ENCODE measurements at places on chromosomes 16 and 17. TPM values are rescaled to one million over a fixed set of nuclear protein-coding genes. Genes with fewer than 3 reads are reported as not detected.

DNA sequence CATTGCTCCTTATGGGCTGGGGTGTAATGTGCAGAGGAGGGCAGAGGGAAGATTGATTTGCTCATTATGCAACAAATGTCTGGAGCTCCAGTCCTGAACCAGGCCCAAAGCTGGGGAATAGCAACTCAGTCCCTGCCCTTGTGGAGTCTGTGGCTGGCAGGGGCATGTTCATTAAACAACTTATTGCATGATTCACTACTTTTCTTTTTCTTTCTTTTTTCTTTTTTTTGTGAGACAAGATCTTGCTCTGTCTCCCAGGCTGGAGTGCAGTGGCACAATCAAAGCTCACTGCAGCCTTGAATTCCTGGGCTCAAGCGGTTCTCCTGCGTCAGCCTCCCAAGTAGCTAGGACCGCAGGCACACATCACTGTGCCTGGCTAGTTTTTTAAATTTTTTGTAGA, 23.1 kb downstream of the MSI2 start:
- no peak for DNase-seq

DNA sequence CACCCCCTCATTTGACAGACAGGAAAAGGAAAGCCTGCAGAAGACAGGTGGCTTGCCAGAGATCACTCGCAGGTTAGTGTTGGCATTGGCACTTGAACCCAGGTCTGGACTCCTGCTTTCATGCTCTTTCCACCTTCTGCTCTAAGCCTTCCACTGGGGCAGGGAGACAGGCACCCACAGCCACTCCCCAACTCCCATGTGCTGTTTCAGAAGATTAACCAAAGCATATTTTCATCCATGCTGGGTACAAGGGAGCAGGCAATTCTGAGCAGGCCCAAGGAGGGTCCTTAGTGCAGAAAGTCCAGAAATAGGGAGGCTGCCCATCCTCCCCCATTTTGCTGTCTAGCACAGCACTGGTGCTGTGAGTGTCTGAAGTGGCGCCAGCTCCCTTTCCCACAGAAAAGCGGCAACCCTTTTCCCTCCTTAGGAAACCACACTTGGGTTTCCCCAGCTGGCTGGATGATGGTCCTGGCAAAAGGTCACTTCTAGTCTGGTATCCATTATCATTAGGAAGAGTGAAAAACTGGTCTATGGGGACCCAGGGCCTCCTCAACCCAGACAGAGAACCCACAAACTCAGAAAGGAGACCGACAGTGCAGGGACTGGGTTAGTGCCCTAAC, 2.0 kb upstream of the CAVIN1 start:
- DNase-seq, result peak; percentile 65

- no peak for DNase-seq
Observed at GRCh38 chr16:23368469-23368868, 66.4 kb downstream of the SCNN1B start.

DNA sequence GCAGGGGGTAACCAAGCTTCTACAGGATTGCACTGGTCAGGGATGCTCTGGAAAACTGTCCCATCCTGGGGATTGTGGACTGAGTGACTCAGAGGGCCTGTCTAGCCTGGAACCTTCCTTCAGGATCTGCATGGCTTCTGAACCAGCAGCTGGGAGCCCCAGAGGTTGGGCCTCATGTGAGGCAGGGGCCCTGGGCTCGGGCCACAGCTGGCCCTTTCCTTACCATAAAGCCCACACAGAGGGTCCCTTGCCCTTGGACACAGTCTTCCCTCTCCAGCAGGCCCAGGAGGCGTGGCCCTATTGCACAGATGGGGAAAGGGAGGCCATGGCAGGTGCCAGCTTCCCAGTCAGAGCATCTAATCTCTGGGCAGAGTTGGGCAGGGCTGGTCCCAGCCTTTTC, 30.5 kb downstream of the ADCY7 start:
- DNase-seq, result no peak

- no peak for DNase-seq
Observed at GRCh38 chr17:10993126-10993525, 155.2 kb upstream of the PIRT start.

GRCh38 chr16:2019518-2019920, at the start of gene NPW:
NPW (plus strand) TSS chr16:2019785.
- no peak for DNase-seq

GRCh38 chr17:57440522-57441269, 184.4 kb downstream of the MSI2 start:
- DNase-seq, result peak; percentile 90

- DNase-seq, result no peak
Observed at GRCh38 chr17:79917902-79918484, 78.8 kb upstream of the CBX4 start.

- DNase-seq, result no peak
Observed at GRCh38 chr16:28161626-28162025, 50.1 kb downstream of the XPO6 start.

- no peak for DNase-seq
Observed at GRCh38 chr16:1089439-1089821, 6.6 kb downstream of the C1QTNF8 start.

- DNase-seq, result no peak
Observed at GRCh38 chr16:26524281-26524680, 542.4 kb upstream of the C16orf82 start.

DNA sequence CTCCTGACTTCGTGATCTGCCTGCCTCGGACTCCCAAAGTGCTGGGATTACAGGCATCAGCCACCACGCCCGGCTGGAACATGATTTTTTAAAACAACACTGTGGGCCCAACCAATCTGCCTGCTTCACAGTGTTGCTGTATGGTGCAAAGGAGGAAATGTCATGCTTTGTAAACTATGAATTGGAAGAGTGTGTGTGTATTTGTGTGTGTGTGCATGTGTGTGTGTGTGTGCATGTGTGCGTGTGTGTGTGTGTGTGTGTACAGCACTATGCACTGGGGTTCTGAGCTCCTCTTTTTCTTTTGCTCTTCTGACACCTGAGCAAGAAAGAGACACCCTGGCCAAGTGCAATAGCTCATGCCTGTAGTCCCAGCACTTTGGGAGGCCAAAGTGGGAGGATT, 14.5 kb upstream of the CNOT1 start:
- no peak for DNase-seq

- DNase-seq, result no peak
Observed at GRCh38 chr16:20568404-20568803, 7.8 kb downstream of the ACSM2B start.

DNA sequence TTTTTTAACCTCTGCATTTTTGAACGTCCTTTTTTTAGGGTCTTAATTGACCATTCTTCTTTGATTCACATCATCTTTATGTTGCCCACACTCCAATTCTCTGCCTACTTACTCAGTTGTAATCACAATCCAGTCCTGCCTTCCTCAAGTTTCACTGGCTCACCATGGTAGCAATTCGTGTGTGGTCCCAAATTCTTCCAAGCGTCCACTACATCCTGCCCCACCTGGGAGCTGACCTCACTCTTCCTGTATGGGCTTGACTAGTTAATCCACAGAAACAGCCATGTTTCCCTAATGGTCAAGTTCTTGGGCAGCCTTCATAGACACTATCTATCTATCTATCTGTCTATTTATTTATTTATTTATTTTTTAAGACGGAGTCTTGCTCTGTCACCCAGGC, 7.1 kb downstream of the TLCD2 start:
- peak; percentile 71 for DNase-seq

- no peak for DNase-seq
Observed at GRCh38 chr17:62675701-62676100, 48.2 kb downstream of the MRC2 start.

- DNase-seq, result no peak
Observed at GRCh38 chr17:60993497-60993896, 315.8 kb downstream of the BCAS3 start.

GRCh38 chr17:77222356-77222755, 81.6 kb downstream of the SEC14L1 start:
- DNase-seq, result no peak

DNA sequence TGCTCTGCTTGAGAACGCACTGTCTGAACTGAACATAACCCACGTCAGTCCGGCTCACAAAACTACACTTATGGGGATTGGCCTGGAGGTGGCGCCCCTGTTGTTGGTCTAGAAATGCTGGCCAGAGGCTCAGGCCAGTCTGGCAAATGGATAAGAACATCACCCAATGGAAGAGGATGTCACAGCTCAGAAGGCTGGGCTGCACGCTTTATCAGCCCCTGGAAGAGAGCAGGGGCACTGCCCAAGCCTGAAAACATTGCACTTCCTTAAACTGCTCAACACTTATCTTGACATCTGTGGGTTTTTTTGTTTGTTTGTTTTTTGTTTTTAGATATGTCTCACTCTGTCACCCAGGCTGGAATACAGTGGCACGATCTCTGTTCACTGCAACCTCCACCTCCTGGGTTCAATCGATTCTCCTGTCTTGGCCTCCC, 24.8 kb upstream of the BPTF start:
- DNase-seq, result peak; percentile 74

- no peak for DNase-seq
Observed at GRCh38 chr17:69043098-69043734, 17.5 kb downstream of the ABCA9 start.

GRCh38 chr16:10756574-10756973, 12.9 kb downstream of the NUBP1 start:
- DNase-seq, result no peak

DNA sequence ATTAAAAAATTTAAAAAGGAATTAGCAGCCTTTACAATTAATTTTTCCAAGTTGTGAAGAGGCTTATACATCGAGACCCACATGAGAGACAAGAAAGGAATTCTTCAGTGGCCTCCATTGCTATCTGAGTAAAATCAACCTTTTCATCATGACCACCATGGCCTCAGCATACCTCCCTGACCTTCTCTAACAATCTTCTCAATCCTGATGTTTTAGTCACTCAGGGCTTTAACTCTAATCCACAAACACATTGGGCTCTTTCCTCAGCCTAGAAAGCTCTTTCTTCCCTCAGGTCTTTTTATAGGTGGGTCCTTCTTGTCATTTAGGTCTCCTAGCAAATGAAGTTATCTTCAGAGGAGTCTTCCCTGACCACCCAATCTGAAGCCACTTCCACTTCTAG, 46.4 kb downstream of the SPOP start:
- no peak for DNase-seq

DNA sequence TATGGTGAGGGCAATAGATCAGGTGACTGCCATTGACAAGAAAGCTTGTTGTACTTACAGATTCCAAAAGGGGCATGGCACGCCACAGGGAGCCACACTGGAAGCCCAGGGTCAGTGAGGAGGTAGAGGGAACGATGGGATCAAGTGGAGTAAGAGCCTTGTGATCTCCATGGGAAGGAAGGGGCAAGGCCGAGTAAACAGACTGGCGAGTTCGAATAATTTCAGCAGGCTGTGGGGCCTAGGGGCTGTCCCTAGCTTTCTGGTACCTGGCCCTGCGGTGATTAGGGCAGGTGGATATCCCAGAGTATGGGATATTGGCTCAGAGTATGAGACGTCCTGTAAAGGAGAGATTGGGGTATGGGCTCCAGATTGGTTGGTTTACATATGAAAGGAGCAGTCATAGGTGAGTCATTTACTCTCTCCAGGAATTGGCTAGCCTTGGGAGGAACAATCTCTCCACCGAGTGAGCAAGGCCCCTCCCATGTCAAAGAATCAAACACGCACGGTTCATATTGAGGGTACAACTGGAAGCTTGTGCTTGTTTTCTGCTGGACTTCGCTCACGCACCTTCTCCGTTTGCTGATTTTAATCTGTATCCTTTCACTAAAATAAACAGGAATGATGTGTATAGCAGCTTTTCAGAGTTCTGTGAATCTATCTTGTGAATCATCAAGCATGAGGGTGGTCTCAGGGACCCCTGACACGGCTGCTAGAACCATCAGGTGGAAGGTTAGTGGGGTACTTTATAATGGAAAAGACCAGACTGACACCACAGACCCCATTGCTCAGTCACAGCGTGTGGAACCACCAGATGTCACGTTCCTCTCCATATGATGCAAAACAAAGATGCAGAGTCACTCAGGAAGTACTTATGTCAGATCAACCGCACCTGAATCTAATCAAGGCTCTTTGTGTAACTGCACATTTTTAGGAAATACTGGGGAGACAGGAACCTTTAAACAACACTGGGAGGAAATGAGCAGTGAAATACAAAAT, 27.9 kb downstream of the GABARAPL2 start:
- peak; percentile 76 for DNase-seq

Gene KRT14
- total RNA-seq, result 1.4 TPM

Gene CACNA1H
- total RNA-seq, result 0.06 TPM

Gene SEPTIN12
- total RNA-seq, result not detected

Gene ST6GALNAC1
- not detected for total RNA-seq

Gene TMEM88
- not detected for total RNA-seq

Gene CACNB1
- 1.0 TPM for total RNA-seq

Gene CKLF
- 168 TPM for total RNA-seq

Measured in Daoy (cell line).